MG63 (cell line): ENCODE measurements at places on chromosomes 3 and 15. TPM values are rescaled to one million over a fixed set of nuclear protein-coding genes. Genes with fewer than 3 reads are reported as not detected.

The ALCAM gene
- 36.9 and 44.5 TPM in 2 replicates for total RNA-seq

The SLC28A2 gene
- not detected in 2 replicates for total RNA-seq

The STX19 gene
- total RNA-seq = not detected in 2 replicates

The KNSTRN gene
- 72.1 and 101 TPM in 2 replicates for total RNA-seq

DNA sequence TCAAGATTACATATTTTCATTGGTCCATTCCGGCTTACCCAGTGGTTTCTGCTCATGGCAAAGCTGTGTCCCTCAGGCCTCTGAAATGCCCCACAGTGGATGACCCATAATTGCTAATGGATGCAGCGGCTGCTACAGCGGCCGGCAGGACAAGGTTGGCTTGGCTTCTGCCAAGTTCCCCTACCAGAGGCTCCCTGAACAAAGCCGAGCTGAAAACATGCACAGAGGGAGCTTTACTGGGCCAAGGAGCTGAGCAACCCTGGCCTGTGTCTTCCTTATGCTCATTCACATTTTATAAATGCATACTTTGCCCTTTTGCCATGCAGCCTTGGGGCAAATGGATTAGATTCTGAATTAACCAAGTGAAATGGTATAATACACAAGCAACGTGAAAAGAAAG lies 150.5 kb downstream of the NTRK3 start:
- DNase-seq = no peak

GRCh38 chr3:14518432-14518802 lies 21.7 kb downstream of the GRIP2 start:
- DNase-seq = no peak

DNA sequence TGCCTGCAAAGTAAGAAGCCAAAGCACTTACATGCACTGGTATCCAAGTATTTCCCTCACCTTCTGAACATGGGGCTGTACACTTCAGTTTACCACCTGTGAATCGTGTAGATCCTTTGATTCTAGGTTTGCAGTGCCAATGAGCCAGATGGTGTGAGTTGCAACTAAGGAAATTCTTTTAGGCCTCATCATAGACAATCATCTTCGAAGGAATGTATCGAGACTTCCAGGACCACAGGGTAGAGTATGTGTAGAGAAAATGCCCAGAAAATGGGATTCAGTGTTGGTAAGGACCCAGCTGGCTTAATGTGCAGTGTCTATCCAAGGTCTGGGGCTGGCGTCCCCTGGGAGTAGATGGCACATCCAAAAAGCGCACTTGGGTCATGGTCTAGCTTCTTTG lies 323.2 kb upstream of the TPM1 start:
- DNase-seq = peak; percentile 56

GRCh38 chr15:50055332-50055731 lies 63.7 kb downstream of the ATP8B4 start:
- no peak for DNase-seq

DNA sequence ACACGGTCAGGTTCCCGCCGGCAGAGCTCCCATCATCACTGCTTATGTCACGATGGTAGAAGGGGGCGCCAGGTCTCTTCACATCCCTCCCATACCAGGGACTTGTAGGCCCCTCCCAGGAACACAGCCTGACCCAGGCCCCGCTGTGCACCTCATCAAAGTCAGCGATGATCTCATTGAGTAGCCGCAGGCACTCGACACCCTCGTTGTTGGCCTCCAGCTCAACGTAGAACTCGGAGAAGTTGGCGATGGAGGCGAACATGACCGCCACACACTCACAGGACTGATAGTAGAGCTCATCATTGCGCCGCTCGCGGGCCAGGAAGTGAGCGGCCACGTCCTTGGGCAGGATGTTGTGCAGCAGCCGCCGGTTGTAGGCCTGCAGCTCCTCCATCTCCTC lies 89.2 kb downstream of the SEC22A start:
- DNase-seq = no peak

DNA sequence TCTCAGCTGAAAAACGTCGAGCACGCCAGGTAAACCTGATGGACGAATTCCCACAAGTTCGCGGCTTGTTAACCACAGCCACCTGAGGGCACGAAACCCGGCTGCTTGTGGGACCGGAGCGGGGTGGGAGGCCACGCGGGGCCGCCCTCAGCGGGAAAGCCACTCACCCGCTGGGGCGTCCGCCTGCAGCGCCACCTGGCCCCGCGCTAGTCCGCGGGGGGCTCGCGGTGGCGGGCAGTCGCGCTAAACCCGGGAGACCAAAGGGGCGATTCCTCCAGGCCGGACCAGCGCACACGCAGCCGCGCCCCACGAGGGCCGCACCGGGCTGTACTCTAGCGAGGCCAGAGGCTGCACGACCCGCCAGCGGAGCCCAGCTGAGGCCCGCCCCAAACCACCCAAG lies 15.7 kb upstream of the CFAP161 start:
- no peak for DNase-seq

GRCh38 chr15:72983801-72984545 lies 68.3 kb upstream of the NEO1 start:
- DNase-seq = no peak

DNA sequence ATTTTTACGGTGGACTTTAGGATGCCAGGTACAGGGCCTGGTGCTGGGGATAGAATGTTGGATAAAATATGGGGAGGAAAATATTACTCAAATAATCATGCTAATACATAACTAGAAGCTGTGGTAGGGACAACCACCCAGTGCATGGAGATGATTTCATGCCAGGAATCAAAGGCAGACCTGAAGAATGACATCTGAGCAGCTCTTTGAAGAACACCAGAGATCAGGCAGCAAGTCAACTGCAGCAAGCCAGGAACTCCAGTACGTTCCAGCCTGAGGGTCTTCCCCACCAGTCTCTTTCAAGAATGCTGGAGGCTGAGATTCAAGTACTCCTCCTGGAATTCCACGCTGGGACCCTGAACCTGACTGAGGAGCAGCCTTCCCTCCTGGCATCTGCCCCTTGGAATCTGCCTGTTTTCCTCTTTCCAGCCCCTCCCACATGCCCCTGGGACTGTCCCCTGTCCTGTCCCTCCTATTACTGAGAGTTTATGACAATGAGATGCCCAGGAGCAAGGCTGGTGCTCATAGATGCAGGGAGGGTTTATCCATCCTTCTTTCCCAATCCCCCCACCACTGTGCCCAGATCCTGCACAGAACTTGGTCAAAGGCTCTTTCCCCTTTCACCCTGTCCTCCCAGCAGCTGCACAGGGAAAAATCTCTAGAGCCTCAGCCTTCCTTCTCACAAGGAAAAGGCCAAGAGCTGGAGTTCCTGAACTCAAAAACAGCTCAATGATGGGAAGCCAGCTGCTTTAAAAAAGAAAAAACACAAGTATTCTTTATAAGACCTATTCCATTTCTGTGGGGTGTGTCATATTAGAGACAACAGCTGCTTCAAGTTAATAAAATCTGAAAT lies 68.0 kb downstream of the PDZRN3 start:
- no peak for DNase-seq
